ENCODE measurements at places on chromosomes 1 and 21.

- DNase-seq = no peak
These were observed 58.4 kb upstream of the CXADR start for GRCh38 chr21:17454315-17455027.

- no peak for DNase-seq
These were observed 25.7 kb upstream of the KCNC4 start for GRCh38 chr1:110184446-110184845.

DNA sequence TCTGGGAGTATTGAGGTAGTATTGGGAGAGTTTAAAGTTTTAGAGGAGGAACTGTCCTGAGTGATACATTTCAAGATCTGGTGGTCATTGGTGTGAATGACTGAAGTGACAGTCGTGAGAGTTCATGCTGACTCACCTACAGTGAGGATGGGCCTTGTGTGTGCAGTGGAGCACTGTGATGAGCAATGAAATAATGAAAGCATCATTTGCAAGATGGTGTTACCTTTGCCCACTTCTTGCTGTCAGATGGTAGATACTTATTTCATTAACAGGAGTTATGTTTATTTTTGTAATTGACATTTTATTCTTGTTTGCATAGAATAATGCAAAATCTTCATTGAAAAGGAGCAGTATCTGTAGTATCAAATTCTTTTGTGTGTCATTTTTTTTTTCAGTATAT is 29.0 kb downstream of the POU2F1 start:
- DNase-seq = no peak

GRCh38 chr1:159296706-159297375 is 5.3 kb upstream of the FCER1A start:
- DNase-seq = no peak

DNA sequence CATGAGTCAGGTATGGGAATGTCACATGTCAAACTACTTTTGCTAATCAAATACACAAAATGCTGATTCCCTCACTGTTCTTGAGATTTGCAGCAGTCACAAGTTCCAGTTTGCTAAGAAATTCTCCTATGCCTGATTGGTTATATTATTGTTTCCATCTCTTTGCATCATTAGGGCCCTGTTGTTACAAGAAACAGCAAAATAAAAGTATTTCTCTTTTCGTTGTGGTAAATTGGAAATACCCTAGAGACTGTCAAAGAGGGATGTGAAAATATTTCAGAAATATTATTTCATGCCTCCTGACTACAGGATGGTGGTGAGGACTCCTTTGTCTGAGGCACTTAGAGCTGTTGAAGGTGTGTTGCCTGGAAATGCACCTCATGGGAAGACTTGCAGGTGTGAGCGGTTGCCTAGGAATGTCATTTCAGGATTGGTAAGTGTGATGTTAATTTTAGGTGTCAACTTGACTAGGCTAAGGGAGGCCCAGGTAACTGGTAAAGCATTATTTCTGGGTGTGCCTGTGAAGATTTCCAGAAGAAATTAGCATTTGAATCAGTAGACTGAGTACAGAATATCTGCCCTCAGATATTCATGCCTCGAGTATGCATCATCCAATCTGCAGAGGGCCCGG is 117.4 kb downstream of the ROR1 start:
- DNase-seq = no peak

- DNase-seq = no peak
These were observed 109.0 kb downstream of the VPS13D start for GRCh38 chr1:12338823-12339222.

DNA sequence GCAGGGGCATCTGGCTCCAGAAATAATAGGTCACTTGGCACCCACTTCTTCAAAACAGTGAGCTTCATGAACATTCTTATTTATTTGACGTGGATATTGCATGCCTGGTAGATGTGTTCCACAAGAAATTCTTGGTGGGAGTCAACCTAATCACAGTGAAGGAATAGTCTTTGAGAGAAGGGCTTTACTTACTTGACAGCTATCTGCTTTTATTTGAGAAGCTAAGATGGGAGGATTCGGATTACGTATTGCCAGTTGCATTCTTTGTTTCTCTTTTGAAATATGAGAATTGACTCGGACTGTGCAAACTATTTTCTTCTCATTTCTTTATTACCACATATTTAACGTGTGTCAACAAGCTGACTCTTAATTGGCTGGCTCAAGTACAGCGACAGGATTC is 117.2 kb downstream of the FASLG start:
- DNase-seq = no peak

GRCh38 chr1:4778056-4778455 is 123.6 kb downstream of the AJAP1 start:
- no peak for DNase-seq

DNA sequence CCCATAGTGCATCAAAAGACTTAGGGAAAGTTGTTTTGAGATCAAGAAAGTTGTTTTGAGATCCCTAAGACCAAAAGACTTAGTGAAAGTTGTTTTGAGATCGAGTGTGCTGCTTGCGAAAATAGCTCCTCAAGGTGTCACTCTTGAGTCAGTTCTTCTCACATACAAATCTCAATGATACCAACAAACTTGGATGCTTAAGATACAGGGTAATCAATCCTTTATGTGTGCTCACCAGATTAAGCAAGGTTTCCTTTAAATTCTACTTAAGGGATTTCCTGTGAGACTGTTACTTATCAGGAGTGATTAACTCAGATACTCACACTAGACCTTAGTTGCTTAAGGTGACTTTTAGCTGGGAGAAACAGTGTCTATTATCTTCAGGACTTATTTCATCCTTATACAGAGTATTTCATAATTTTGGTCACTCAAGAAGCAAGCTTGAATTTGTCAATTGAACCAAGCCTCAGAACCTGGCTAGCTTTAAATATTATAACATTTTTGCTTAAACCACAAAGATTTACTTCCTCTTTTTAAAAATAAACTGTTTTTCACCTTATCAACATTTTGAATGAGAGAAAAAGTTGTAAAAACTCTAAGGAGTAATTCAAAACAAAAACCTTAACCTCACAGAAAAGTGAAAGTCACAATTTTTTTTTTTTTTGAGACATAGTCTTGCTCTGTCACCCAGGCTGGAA is 8.0 kb upstream of the RLF start:
- DNase-seq = no peak

- no peak for DNase-seq
These were observed 2.8 kb upstream of the SEC22B start for GRCh38 chr1:120178799-120179756.

DNA sequence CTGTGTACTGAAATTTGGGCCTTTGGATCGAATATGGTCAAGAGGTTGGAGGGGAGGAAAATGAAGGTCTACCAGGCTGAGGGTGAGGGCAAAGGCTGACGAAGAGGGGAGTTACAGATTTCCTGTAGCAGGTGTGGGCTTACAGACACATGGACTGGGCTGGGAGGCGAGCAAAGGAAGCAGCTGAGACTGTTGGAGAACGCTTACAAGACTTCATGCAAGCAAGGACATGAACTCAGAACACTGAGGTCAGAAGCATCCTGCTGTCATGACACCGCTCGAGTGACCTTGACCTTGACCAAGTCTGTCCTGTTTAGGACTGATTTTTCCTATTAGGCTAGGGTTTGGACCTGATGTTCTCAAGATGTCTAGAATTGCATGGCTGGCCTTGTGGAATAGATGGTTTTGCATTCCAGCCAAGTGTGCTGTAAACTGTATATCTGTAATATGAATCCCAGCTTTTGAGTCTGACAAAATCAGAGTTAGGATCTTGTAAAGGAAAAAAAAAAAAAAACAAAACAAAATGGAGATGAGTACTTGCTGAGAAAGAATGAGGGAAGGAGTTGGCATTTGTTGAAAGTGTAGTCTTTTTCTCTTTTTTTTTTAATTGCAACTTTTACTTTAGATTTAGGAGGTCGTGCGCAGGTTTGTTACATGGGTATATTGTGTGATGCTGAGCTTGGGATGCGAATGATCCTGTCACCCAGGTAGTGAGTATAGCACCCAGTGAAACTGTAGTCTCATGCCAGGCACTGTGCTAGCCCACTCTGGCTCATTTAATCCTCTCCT is 5.8 kb downstream of the ELF3 start:
- no peak for DNase-seq

DNA sequence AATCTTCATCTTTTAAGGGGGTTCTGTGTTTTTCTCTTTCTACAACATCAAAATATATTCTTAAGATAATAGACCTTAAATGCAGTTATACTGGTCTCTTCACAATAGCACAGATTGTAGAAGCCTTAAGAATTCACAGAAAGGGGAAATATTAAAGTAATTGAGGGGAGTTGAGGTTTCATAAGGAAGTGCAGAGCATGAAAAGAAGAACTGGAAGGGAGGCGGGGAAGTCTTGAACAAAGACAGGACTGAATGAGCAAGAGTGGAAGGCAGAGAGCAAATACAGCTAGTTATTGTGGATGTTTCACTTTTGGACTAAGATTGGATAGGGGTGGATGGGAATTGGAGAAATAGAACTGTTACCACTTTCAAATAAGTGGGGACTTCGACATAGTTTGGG is 67.7 kb downstream of the PTGER3 start:
- DNase-seq = no peak

- DNase-seq = no peak
These were observed 46.6 kb upstream of the LYST start for GRCh38 chr1:235913311-235913710.

DNA sequence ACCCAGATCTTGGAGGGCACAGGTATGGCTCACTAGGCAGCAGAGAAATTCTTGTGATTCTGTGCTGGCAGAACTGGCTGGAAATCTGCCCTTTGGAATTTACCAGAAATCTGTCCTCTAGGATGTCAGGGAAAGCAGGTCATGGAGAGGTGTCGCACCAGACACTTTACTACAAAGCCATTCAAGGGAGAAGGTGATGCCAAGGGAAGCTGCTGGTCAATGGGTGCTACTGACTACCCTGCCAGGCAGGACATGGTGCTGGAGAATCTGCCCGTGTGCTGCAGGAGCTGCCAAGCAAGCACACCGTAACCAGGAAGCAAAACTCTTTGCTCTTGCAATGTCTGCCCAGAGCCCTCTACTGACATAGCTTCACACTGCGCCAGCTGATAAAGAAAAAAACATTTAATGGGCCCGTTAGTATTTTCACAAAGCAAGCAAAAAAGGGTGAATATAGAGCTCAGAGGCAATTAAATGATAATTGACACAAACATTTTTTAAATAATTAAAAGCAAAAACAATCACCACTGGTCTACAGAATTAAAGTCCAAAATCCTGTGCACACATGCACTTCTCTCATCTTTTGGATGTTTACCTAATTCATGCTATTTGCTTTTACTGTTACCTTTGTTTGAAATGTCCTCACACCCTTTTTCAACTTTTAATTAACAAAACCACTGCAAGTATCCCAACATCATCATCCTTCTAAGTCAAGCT is 7.2 kb upstream of the FBXO28 start:
- DNase-seq = peak; percentile 30

DNA sequence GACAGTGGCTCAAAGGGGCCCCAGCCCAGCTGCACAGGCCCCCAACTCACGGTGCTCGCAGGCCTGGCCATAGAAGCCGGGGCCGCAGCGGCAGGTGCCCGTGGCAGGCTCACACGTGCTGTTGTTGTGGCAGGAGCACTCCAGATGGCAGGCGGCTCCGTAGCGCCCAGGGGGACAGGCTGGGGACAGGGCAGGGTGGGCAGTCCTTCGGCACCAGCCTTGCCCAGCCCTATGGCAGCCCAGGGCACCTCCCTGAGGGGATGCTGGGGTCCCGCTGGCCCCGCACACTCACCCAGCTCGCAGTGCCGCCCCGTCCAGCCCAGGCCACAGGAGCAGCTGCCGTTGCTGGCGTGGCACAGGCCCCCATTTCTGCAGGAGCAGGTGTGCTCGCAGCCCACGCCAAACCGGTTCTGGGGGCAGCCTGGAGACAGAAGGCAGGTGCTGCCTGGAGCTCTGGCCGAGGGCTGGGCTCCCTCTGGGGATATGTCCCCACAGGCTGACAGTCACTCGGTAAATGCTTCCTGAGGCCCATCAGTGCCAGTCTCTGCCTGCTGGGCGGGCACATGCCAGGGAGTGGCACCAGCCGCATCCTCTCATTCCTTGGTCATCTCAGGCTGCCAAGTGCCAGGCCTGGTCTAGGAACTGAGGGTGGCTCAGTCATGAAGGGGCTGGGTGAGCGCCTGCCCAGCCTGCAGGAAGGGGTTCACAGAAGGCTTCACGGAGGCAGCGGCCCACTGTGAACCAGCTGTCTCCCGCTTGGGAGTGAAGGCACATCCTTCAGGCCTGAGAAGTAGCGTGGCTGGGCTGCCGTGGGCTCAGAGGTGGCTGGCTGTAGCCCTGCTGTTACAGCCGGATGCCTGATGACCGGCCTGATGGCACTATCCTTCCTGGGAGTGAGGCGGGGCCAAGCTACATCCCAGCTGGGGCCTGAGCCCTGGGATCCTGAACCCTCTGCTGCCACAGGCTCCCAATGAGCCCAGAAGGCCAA is 40.1 kb downstream of the ARHGEF16 start:
- DNase-seq = no peak

GRCh38 chr1:216064643-216065042 is 358.6 kb downstream of the USH2A start:
- no peak for DNase-seq

GRCh38 chr21:41680444-41681347 is 86.2 kb downstream of the RIPK4 start:
- DNase-seq = no peak

DNA sequence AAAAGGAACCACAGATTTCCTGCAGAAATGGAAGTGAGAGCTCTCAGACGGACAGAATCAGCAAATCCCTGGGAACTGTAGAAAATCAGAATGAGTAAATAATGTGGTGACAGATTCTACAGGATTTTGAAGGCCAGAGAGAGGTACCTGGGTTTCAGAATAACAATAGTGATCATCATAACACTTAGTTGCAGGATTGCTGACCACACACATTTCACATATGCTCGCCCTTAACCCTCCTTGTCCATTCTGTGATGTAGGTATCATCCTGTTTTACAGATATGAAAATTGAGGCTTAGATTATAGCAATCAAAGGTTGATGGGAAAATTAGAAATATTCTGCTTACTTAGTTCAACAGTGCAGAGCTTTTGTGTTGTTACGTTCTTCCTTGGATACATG is 97.9 kb upstream of the HOOK1 start:
- DNase-seq = no peak

DNA sequence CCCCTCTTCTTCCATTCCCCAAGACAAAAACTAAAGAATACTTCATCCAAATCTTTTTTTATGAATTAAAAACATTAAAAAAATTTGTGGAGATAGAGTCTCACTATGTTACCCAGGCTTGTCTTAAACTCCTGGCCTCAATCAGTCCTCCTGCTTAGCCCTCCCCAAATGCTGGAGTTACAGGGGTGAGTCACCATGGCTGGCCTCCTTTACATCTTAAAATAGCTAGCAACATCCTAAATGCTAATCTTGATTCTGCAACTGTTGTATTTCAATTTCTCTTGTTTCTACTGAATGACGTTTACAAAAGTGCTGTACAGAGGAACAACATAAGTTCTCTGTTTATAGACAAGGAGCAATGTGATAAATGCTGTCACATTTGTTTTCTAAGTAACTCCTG is 483.5 kb downstream of the ADGRL2 start:
- DNase-seq = no peak

- DNase-seq = no peak
These were observed 79.3 kb downstream of the HMCN1 start for GRCh38 chr1:185813401-185813979.

- DNase-seq = no peak
These were observed 75.8 kb downstream of the ALPL start for GRCh38 chr1:21585037-21585436.

- no peak for DNase-seq
These were observed 3.5 kb downstream of the HRNR start for GRCh38 chr1:152220166-152221163.
